ENCODE measurements at places on chromosomes 16 and 17.
A peak's percentile ranks its signal among the peaks of the same experiment; 100 is the strongest.

GRCh38 chr17:69733171-69734012 lies 318.9 kb downstream of the MAP2K6 start:
- peak; percentile 56 for DNase-seq

- no peak for DNase-seq
Observed at GRCh38 chr16:63981639-63982038, 1140.2 kb downstream of the CDH11 start.

DNA sequence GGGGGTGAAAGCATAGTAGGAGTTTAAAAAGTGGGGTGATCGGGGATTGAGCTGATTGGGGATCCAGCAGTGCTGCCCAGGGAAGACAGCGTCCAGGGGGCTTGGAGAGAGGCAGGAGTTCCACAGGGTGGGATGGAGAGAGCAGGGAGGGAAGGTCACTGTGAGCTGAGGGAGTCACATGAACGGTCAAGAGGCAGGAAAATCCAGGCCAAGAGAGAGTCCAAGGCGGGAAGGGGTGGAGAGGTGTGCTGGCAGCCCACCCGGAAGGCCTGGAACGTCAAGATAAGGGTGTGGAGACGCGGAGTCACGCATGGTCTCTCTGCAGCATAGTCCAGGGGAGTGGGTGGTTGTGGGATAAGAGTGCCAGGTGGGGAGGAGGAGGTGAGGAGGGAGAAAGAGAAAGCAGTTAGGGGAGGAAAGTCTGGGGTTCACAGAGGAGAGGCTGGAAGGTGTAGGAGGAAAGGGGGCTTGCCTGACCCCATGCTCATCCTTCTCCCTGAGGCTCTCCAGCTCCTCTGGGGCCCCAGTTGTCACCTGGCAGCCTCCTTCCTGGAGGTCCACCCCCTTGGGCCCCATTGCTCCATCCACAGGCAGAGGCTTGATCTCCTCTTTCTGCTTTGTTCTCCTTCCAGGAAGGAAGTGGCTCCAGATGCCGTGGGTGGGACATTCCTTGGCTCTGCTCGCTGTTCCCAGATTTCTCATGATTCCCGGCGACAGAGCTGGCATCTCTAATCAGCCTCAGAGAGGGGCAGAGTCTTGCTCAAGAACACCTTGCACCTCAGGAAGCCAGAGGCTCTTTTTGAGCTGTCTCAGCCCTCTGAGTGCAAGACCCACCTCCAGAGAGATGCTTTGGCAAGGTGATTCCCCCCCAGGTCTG lies 28.7 kb downstream of the CCR7 start:
- DNase-seq = no peak

GRCh38 chr16:90031931-90032673 lies 12.8 kb upstream of the DBNDD1 start:
- no peak for DNase-seq

- no peak for DNase-seq
Observed at GRCh38 chr16:54510685-54511221, 224.2 kb upstream of the IRX3 start.

DNA sequence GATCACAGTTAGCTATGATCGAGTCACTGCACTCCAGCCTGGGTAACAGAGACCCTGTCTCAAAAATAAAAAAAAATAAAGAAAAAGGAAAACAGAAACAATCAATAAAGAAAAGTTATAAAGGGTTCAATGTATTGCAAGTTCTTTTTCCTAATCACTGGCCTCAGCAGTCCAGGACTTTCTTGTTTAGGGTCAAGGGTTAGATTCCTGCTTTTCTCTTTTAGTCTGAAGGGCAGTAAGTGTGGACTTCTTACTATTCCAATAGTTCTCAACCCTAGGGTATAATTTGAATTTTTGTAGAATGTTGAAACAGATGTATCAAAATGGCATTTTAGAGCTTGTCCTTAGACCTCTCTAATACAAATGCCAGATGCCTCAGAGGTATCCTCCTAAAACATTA lies 27.3 kb downstream of the SMYD4 start:
- no peak for DNase-seq

- DNase-seq = no peak
Observed at GRCh38 chr17:81152288-81152828, 12.9 kb upstream of the PVALEF start.

All from AG04449 (cell line).